GOT3 (cell line): ENCODE measurements at places on chromosomes 16 and 17.

- DNase-seq: peak; percentile 28
These were observed 40.1 kb downstream of the NOS2 start for GRCh38 chr17:27760069-27760885.

DNA sequence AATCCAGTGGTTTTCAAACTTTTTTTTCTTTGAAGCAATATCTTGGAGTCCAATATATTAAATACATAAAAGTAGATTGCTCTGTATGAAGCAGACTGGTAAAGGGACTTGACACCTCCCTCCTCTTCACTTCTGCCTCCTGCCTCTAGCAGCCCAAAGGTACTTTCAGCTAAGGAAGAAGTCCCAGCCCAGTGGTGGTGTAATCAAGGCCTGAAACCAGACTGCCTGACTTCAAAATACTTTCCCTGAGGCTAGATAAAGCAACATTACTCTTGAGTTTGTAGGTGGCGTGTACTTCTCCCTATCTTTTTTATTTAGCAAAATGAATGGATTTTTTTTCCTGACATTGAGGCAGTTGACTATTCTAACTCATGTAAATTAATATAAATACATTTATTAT is 122.4 kb upstream of the TMEM97 start:
- DNase-seq: no peak

- no peak for DNase-seq
These were observed 267.7 kb downstream of the FTO start for GRCh38 chr16:53971616-53972015.

GRCh38 chr17:73179387-73179786 is 13.5 kb upstream of the COG1 start:
- DNase-seq: no peak

- no peak for DNase-seq
These were observed 13.9 kb upstream of the FOXF1 start for GRCh38 chr16:86496262-86496928.

DNA sequence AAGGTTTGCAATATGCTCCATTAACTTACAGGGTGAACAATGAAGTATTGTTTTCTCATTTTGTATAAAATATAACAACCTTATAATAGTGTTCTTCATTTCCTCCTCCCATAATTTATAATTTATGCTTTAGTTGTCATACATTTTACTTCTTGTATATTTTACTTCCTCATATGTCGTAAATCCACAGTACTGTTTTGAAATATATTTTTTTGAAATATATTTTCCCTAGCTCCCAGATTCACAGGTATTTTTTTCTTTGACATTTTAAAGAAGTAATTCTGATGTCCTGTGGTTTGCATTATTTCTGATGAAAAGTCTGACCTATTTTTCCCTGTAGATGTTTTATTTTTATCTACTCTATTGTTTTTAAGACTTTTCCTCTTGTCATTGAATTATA is 52.7 kb downstream of the VMP1 start:
- no peak for DNase-seq

DNA sequence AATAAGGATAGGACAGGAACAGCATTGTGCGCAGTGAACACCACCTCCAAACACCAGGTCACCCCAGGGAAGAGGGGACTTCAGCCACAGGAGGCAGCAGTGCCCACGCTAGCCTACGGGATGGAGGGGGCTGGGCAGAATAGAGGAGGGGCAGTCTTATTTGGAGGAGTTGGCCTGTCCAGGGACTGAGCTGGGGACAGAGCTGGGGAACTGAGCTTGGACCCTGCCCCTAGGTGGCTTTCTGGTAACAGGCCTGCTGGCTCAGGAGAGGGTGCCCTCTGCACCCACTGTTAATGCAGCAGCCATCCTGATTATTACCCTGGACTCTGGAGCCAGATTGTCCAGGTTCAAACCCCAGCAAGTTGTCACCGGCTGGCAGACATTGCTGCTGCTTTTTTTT is 9.3 kb downstream of the CCDC102A start:
- no peak for DNase-seq

GRCh38 chr16:58025351-58026138 is at the start of gene MMP15:
TSS of gene MMP15 (plus strand) at chr16:58025754. CDS start at chr16:58026351, 597 bp downstream.
- DNase-seq: no peak

DNA sequence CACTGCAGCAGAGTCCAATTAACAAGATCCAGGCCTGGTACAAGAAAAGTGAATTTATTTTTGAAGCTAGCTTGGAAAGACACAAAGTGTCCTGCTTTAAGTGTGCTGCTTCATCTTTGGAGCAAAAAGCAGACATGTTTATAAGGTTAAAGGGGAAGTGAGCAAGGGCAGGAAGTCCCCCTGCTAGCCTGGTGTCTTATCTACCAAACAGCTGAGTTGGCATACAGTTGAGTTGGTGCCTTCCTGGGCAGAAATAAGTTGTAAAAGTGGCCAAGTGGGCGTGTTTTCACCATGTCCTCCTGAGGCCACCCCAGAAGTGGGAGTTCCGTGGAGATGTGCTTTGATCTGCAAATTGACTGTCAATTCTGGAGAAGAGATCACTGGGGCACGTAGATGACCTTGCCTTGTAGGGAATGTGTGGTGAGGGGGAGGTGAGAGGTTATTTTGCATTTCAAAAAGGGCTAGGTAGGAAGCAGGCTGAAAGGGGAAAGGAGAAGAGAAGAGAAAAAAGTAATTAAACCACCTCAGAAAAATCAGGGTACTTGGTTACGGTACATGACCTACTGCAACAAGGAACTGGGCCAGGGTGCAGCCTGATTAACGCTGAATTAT is 38.3 kb upstream of the HSBP1 start:
- DNase-seq: no peak

DNA sequence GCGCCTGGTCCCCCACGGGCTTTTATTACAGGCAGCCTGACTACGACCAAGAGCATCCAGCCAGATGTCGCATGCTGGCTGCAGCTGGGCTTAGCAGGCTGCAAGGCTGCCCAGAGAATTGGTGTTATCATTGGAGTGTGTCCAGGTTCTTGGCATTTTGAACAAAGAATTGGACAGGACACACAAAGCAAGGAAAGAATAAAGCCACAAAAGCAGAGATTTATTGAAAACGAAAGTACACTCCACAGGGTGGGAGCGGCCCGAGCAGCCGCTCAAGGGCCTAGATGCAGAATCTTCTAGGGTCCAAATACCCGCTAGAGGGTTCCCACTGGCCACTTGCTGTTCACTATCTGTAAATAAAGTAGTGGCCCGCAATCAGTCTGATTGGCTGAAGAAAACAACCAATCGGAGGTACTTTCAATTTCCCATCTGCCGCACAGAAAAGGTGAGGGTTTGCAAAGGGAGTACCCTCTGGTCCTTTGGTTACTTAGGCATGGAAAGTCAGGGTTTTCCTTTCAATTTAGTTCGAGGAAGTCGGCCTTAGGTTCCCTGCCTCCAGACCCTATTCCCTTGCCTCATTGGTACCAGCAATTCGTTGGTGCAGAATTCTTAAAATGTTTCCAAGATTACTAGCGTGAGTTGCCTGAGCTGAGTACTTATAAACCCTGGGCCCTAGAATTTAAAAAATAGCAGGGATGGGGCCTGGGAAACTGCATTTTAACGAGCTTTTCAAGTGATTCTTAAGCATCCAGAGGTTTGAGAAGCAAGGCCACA is 38.5 kb upstream of the CNEP1R1 start:
- no peak for DNase-seq

- no peak for DNase-seq
These were observed 781 bp downstream of the RSKR start for GRCh38 chr17:28612936-28613872.

DNA sequence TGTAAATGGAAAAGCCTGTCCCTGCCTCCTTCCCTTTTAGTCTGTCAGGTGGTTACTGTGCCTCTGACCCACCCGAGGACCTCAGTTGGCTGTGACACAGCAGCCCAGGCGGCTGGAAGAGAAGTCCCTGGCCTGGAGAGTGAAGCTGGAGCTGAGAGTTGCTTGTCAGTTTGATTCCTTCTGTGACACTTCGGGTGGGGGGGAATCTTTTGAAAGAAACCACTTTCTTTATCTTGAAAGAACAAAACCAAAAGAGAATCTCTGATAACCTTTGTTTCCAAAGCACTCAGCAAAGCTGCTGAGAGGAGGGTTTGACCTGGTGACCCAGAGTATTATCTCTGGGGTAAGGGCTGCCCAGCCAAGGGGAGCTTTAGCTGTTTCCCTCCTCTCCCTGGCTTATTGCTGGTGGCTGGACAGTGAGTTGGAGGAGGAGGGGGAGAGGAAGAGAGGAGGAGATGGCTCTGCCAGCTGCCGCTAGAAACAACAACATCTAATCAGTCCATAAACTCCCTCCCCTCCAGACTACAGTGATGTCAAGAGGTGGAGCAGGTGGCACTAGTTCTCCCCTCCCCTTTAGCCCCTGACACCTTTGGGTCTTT is 34.0 kb downstream of the YPEL2 start:
- DNase-seq: no peak

DNA sequence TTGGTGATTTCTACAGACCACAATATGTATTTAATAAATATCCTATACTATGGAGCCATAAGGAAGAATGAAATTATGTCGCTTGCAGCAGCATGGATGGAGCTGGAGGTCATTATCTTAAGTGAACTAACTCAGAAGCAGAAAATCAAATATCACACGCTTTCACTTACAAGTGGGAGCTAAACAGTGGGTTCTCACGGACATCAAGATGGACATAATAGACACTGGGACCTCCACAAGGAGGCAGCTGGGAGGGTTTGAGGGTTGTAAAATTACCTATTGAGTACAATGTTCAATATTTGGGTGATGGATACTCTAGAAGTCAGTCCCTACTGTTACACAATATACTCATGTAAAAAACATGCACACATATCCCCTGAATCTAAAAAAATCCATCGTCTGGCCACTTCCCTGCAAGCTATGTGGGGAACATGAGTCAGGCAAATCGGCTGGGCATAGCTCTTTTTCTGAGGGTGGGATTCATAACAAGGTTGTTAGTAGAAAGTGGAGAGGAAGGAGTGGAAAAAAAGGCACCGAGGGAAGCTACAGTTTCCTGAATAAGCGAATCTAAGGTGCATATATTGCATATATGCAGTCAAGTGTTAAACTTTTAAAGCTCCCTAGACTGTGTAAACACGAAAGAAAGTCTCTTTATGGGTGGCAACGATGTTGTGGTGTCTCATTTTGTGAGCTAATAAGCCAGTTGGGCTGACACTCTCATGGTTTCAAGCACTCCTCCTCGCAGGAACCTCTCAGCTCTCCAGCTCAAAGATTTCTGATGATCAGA is 135.2 kb upstream of the CPHXL start:
- no peak for DNase-seq

GRCh38 chr17:41787021-41787418 is 509 bp upstream of the JUP start:
- DNase-seq: no peak

- DNase-seq: no peak
These were observed 26.6 kb upstream of the NLRP1 start for GRCh38 chr17:5610956-5611355.

- no peak for DNase-seq
These were observed 22.6 kb downstream of the SEC14L5 start for GRCh38 chr16:4980691-4981090.

- DNase-seq: no peak
These were observed 125.2 kb upstream of the SOX9 start for GRCh38 chr17:71995590-71995989.

DNA sequence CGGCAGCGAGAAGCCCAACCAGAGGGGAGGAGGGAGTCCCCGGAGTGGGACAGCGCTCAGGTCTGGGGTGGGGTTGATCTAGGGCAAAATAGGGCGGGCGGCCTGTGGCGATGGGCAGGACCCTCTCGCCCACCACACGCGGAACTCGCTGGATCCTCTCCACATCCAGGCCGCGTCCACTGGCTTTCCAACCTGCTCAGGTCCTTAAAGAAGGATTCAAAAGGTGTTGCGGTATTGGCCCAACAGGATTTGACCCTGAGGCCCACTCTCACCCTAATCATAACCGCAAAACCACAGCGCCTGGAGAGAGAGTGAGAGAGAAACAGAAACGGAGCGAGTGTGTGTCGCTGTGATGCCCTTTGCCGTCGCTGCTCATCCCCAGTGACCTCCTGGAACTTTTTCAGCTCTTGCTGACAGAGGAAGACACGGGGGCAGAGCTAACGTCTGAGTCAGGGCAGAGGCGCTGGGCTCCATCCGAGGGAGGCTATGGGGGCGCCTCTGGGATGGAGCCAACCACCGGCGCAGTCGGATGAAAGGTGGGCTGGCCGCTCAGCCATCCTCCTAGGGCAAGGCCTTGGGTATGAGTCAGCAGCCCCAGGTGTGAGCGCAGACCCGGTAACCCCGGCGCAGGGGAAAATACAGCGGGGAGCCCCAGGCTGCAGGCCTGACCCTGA is 16.7 kb upstream of the OR1F1 start:
- DNase-seq: no peak

DNA sequence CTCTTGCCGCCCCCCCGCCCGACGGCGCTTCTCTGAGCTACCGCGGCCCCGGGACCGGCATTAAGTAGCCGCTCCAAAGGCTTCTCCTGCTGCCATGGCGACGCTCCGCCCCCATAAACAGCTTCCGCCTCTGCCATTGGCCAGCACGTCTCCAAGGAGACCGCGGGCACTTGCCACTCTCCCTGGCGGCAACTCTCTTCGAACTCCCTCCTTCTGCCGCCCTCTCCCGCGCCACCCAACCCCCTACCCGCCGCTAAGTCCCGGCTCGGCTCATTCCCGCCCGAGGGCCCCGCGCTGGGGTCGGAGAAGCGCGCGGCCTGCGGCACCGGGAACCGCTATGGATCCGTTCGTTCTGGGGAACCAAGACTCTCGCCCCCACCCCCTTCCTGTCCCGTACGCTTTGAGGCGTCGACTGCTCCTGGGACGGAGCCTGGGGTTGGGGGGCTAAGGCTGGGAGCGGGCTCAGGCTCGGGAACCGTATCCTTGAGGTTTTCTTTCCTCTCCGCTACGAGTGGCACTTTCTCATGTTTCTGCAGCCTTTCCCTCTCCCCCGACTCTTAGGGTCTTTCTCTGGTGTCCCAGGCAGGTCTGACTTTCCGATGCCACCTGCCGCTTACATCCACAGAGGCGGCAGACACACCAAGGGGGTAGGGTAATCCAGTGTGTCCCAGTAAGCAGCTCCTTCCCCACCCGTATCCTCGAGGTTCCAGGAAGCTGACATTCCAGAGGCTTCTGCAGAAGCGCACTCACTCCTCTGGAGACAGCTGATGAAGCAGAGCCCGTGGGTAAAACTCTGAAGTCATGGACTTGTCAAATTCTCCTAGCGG is at the start of gene FOXJ1:
Gene FOXJ1 (minus strand): TSS at position 34 of the 827 bp plus-strand sequence. CDS start 850 bp downstream, outside the sequence.
- DNase-seq: peak; percentile 20

DNA sequence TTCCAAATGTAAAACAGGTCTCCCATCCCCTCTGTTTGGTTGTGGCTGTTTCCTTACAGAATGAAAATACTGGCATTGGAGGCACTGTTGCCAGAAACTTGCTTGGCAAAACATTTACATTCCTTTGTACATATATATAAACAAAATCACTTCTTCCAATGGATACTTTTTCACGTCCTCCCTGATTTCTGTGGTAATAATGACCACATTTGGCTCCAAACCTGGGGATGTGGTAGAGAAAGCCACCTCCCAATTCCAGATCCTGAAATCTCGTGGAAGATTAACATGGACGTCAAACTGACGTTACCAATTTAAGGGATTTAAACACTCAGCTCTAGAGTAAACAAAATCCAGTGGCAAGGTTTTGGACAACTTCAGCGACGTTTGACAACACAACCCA is 370.8 kb upstream of the ZFHX3 start:
- no peak for DNase-seq

- DNase-seq: no peak
These were observed 11.3 kb downstream of the STX1B start for GRCh38 chr16:30998852-30999761.

GRCh38 chr16:86248310-86248905 is 261.9 kb upstream of the FOXF1 start:
- DNase-seq: no peak
